ENCODE measurements at places on chromosomes 6 and 20. TPM values are rescaled to one million over a fixed set of nuclear protein-coding genes. Genes with fewer than 3 reads are reported as not detected.

DNA sequence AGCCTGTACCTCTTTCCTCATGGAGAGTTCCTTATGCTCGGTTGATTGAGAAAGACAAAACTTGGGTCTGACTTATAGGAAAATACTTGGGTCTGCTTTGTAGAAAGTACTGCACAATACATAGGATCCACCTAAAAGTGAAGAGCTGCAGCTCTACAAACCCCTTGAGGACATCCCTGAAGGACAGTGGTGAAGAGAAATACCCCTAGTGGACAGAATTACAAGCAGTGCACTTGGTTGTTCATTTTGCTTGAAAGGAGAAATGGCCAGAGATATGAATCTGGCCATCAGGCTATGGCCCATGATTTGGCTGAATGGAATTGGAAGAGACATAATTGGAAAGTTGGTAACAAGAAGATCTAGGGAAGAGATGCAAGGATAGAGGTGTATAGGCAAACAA is 8.3 kb downstream of the CD24 start:
- DNase-seq = no peak

GRCh38 chr6:129105793-129106192 is 222.9 kb downstream of the LAMA2 start:
- DNase-seq = no peak

The IFT52 gene
- 14.4 TPM for polyA plus RNA-seq

DNA sequence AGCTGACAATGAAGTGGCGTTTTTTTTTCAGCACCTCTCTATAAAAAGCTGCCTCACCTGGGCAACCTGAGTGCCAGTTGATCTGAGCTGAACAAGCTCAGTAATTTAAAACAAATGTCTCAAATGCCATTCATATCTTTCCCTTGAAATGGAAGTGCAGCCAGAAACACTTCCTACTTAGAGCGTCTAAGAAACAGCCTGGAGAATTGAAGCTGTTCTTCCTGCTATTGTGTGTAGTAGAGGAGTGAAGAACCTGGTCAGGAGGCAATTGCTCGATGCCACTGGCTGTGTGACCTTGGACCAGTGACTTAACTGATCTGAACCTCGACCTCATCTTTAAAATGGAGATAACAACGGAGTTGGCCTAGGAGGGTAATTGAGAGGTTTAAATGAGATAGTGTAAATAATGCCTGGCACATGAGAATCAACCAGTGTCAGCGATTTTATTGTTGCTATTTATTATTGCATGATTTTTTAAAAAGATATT is 95.4 kb upstream of the FOXQ1 start:
- no peak for DNase-seq

The CGA gene
- polyA plus RNA-seq = not detected
